ENCODE measurements at places on chromosomes 12 and 14.

GRCh38 chr12:92654929-92655328 is 47.9 kb upstream of the PLEKHG7 start:
- DNase-seq, result no peak

DNA sequence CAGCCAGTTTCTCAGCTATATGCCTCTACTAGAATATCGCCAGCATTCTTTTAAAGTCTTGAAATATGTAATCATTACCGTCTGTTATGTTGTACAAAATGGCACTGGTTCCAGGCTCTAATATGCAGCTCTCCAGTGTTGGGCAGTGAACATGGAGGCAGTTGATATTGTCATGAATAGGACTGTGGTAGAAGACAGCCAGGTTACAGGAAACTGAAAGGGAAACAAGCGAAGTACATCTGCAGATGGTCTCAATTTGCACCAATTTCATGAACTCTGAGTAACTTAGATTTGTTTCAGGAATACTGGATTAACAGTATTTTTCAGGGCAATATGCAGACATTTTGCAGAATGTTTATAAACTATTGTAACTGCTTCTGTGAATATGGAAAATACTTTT is 13.4 kb upstream of the KLHL42 start:
- DNase-seq, result no peak

GRCh38 chr12:15244926-15245325 is 23.7 kb upstream of the RERG start:
- DNase-seq, result no peak

- DNase-seq, result no peak
Observed at GRCh38 chr12:46660719-46661109, 165.1 kb downstream of the SLC38A4 start.

DNA sequence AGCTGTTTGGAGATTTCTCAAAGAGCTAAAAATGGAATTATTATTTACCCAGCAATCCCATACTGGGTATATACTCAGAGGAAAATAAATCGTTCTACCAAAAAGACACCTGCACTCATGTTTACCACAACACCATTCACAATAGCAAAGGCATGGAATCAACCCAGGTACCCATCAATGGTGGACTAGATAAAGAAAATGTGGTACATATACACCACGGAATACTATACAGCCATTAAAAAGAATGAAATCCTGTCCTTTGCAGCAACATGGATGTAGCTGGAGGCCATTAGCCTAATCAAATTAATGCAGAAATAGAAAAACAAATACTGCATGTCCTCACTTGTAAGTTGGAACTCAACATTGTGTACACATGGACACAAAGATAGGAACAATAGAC is 37.9 kb downstream of the WBP11 start:
- no peak for DNase-seq

- DNase-seq, result peak; percentile 19
Observed at GRCh38 chr12:123971770-123972456, 718 bp downstream of the CCDC92 start.

- DNase-seq, result no peak
Observed at GRCh38 chr14:52283099-52283498, 15.6 kb downstream of the PTGDR start.

GRCh38 chr12:92908108-92908507 is 21.0 kb downstream of the EEA1 start:
- no peak for DNase-seq

GRCh38 chr14:91732439-91732838 is 553 bp upstream of the CATSPERB start:
- no peak for DNase-seq

- DNase-seq, result no peak
Observed at GRCh38 chr12:5884285-5884684, 60.8 kb downstream of the ANO2 start.

- no peak for DNase-seq
Observed at GRCh38 chr14:104687601-104688504, 1.6 kb upstream of the INF2 start.

- peak; percentile 51 for DNase-seq
Observed at GRCh38 chr12:54411391-54412241, 7.5 kb downstream of the ITGA5 start.

DNA sequence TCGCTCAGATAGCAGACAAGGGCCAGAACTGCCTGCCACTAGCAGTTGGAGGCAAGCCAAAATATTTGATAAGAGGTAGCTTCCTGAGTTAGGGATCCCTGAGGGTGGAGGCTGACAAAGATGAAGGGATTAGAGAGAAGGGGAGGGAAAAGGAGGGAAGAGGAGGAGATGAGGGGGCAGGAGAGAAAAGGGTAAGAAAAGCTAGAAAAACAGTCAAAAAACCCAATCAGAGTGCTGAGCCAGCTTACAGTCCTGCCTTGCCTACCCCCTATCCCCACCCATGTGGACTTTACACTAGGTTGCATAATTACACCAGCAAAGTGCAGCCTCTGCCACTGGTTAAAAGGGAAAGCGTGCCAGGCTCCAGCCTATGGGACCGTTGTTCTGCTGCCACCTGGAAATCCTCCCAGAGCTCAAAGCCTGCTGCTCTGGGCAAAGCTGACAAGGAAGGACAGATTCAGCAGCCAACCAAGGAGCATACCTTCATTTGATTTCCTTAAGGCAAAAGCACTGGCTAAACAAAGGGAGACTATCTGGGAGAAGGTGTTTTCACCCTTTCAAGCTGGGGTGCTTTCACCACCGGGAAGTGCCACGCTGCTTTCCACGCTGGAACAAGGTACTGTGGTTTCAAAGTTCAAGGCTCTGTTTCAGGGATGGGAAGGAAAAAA is 3.8 kb upstream of the NUMB start:
- no peak for DNase-seq

GRCh38 chr14:20606190-20606901 is 15.2 kb upstream of the RNASE12 start:
- DNase-seq, result no peak

- no peak for DNase-seq
Observed at GRCh38 chr14:54796961-54797360, 105.7 kb downstream of the GCH1 start.

DNA sequence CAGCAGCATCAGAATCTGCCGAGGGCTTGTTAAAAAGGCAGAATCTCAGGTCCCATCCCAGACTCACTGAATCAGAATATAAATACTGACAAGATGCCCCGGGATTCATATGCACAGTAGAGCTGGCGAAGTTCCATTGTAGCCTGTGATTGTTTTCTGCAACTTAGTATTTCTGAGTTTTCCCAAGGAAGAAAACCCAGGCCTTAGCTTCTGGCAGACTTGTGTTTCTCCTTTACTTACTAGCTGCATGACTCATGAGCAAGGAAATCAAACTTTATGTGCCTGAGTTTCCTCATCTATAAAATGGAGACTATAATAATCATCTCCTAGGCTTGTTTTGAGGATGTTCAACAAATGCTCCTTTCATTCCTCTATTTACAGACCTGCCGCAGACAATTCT is 278.5 kb upstream of the PLEKHG7 start:
- no peak for DNase-seq

GRCh38 chr12:113030875-113031525 is 25.5 kb upstream of the DTX1 start:
- no peak for DNase-seq

- no peak for DNase-seq
Observed at GRCh38 chr12:43131301-43131700, 420.7 kb downstream of the ADAMTS20 start.

GRCh38 chr12:113220593-113221180 is 577 bp upstream of the TPCN1 start:
- no peak for DNase-seq

GRCh38 chr12:69497308-69498026 is 27.3 kb downstream of the FRS2 start:
- no peak for DNase-seq

DNA sequence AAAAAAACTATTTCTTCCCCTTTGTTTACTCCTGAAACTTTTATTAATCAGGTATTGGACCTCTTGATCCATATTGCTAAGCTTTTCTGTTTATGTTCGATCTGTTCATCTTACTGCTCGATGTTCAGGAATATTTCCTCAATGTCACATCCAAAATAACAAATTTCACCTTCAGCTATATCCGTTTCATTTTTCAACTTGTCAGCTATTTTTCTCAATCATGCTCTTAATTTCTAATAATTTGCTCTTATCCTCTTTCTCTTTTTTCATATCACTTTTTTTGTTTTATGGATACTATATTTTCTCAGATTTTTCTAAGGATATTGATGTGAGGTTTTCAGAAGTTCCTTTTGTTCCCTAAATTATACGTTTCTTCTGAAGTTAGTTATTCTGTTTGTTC is 29.8 kb downstream of the SLC38A4 start:
- no peak for DNase-seq

- no peak for DNase-seq
Observed at GRCh38 chr12:94338006-94338794, 121.5 kb downstream of the CEP83 start.

GRCh38 chr12:53866727-53867126 is 71.9 kb upstream of the HOXC13 start:
- DNase-seq, result no peak

- no peak for DNase-seq
Observed at GRCh38 chr14:22838631-22839041, 2.3 kb downstream of the MMP14 start.

DNA sequence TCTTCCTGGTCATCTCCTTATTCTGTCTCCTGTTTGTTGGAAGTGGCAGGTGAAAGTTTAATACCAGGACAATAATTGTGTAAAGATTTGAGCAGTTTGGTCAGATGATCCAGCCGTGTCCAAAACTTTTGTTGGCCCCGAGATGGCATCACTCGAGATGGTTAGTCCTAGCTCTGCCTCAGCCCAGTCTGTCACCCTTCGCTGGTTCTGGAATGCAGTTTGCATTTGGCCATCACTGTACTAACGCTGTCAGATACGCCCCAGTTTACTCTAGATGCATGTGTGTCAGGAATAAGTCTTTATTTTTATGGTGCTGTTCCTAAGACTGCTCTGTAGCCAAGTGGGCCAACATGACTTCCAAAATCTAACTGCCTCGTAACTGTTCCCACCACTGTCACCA is 79.6 kb downstream of the MOK start:
- DNase-seq, result no peak

- DNase-seq, result peak; percentile 42
Observed at GRCh38 chr14:50064993-50065392, 51.4 kb downstream of the VCPKMT start.

DNA sequence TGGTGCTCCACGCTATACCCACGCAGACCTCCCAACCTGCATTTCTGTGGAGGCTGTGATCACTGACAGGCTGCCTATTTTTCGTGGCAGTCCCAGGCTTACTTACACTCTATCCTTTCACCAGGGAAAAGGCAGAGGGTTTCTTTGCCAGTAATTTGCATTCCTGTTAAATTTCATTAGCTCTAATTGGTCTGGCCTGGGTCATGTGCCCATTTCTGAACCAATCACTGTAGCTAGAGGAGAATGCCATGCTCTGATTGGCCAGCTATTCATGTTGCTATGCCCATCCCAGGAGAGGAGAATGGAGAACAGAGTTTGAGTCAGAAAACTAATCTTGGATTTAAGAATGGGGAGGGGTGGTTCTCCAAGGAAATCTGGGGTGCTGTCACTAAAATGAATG is 43.2 kb upstream of the TUNAR start:
- DNase-seq, result no peak

Data from effector memory CD4-positive, alpha-beta T cell (primary cell).